HT1080 (cell line): ENCODE measurements at places on chromosomes 5 and 9. TPM values are rescaled to one million over a fixed set of nuclear protein-coding genes. Genes with fewer than 3 reads are reported as not detected.

DNA sequence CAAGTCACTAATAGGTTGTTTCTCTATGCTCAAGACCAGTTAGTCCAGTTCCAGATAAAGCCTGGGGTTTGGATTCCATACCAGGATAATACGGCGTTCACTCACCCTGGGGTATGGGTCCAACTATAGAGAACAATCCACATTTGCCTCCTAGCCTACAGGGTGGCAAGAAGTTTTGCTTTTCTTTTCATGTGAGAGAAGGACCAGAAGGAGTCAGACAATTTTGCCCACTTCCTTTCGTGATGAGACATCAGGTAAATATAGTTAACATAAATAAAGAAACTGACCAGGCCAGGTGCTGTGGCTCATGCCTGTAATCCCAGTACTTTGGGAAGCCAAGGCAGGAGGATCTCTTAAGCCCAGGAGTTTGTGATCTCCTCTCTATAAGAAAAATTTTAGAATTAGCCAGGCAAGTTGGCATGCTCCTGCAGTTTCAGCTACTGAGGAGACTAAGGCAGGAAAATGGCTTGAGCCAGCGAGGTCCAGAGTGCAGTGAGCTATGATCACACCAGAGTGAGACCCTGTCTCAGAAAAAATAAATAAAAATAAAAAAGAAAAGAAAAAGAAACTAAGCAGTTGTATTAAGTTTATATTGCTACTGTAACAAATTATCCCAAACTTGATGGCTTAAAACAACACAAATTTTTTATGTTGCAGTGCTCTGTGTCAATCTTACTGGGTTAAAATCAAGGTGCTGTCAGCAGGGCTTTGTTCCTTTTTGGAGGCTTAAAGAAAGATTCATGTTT is 7.5 kb upstream of the REEP5 start:
- peak; percentile 56 for DNase-seq

DNA sequence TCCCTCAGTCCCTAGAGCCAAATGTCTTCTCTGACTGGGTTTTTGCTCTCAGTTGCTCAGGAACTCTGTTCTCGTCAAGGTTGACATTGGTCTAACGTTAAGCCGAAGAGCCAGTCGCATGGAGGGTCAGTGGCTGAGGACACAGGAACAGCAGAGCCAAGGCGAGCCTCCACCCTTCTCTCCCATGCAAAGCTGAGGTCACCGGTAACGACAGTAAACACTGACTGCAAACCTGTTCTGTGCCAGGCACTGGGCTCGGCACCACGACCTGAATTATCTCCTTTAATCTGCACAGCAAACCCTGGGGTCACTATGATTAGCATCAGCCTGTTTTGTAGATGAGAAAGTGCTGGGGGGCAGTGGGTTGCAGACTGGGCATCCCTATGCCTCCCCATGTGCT is 171.0 kb downstream of the COL23A1 start:
- no peak for DNase-seq

Gene NOP16
- total RNA-seq: 88.6 and 94.4 TPM in 2 replicates

DNA sequence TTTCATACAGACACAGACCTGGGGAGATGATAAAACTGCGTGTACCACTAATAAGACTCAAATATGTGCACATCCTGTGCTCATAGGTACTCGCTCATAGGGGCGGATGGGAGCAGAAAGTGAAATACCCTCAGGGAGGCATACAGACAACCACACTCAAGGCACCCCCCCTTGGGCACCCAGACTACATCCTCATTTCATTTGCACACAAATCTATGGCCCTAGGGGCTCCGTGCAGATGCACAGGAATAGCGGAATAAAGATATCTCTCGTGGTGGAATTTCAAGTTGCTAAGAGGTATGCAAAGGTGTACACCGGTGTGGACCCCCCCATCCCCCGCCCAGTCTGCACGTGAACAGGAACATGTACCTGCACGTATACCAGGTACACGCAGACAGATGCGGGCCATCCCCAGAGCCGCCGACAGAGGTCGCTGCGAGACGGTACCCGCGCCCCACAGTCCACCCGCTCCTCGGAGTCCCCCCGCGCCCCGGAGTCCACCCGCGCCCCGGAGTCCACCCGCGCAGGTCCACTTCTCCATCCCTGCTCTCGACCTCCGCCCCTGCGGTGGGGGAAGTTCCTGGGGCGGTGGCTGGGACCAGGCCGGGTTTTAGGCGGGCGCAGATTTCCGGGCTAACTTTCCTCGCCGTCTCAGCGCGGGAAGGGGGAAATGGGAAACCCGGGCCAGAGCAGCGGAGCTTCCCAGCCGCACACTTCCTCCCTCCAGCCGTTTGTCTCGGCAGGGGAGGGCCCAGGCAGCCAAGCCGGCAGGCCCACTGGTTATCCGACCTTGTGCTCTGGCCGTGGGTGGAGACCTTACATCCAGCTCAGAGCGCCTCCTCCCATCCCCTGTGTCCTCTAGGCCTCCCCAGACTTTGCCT is 1.0 kb upstream of the IL12B start:
- no peak for DNase-seq

GRCh38 chr5:167269146-167269545 is 1022.3 kb upstream of the WWC1 start:
- no peak for DNase-seq

Gene PCSK1
- total RNA-seq: 0.07 and 0.43 TPM in 2 replicates

Gene C6
- total RNA-seq: not detected in 2 replicates

GRCh38 chr5:112385566-112385965 is 33.5 kb downstream of the EPB41L4A start:
- DNase-seq: no peak

- no peak for DNase-seq
Observed at GRCh38 chr5:95907067-95907705, 54.5 kb downstream of the ELL2 start.

- DNase-seq: peak; percentile 11
Observed at GRCh38 chr5:93305984-93306383, 275.0 kb downstream of the NR2F1-AS1 start.

DNA sequence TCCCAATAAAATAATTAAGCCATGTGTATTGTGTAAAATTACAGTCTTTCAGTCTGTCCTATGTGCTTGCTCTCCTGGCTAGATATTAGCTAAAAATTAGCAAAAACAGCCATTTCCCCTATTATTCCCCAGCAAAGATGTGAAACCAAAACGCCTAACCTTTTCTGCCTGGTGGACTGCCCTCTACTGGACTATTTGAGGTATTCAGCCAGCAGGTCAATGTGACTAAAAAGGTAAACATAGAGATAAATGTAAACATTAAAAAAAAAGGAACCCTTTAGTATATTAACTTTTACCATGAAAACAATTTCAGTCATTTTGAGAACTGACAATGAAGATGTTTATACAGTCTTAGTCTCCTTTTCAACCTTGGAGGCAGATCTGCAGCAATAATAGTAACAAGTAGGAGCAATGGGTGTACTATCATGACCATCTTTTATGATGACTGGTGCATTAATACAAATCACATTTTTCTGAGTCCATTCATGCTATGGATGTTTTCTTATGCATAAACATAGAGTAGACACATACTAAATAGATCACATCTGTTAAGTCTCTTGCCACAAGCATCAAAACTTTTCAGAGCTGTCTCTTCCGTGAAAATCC is 10.1 kb downstream of the ATG12 start:
- no peak for DNase-seq

DNA sequence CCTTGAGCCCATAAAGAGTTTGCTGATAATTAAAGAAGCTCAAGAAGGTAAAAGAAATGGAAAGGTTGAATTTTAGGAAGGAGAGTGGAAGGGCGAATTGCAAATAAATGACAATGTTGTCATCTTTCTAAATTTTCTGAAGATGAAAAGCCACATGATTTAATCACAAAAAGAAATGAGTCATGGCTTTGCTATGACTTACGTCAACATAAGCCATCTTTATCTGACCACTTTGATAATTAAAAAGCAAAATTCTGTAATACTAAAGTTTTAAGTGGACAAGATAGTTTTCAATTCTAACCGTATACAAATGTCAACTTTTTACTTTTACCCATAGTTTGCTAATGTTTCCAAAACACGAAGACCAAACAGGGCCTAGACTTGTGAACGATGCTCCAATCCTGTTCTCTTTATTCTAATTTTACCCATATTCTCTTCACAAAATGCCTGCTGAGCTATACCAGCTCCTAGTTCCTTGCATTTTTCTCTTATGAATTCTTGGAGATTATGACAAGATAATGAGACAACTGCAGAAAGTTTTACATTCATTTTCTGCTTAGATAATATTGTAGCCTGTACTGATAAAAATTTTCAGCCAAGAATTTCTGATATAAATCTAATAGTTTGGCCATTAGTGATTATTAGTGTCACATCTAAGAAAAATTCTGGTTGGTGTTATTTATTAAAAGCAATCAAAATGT is 21.8 kb upstream of the PRUNE2 start:
- DNase-seq: no peak

DNA sequence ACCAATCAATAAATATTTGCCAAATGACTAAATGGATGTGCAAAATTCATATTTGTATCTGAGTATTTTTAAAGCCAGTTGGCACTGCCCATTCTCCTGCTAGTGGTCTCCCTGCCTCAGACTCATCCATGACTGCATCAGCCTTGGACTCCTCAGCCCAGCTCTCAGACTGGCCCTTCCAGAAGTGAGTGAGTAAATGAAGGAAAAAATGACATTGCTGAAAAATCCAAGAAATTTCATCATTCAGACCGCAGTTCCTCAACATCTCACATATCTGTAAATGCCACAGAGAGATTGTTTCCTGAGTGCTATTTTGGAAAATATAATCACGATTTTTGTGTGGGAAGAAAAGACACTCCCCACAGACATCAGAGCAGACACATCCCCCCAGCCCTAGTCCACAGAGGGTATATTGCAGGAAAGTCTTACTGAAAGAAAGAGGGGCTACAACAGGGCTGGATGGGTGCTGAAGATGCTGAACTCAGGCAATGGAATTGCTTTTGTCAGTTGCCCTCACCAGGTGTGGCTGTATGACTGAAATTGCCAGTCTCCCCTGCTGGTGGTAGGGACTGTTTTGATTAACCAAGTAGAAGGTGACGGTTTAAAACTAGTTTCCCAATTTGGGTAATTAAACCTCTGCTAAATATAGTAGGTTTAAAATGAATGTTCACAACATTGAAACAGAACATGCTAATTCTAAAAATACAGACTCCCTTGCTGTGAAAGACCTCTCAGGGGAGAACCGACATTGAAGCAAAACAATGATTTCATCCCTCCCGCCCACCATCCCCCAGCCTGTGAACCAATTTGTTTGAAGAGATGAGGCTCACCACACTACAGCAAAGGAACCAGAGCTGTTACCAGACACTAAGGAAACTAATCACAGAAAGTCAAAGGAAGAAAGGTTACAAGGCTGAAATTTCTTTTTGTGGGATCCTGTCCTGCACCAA is 158.8 kb downstream of the DEPDC1B start:
- DNase-seq: no peak

- peak; percentile 85 for DNase-seq
Observed at GRCh38 chr5:43336159-43336558, 22.9 kb upstream of the HMGCS1 start.

GRCh38 chr5:17037751-17038150 is 101.7 kb upstream of the MYO10 start:
- DNase-seq: peak; percentile 65

DNA sequence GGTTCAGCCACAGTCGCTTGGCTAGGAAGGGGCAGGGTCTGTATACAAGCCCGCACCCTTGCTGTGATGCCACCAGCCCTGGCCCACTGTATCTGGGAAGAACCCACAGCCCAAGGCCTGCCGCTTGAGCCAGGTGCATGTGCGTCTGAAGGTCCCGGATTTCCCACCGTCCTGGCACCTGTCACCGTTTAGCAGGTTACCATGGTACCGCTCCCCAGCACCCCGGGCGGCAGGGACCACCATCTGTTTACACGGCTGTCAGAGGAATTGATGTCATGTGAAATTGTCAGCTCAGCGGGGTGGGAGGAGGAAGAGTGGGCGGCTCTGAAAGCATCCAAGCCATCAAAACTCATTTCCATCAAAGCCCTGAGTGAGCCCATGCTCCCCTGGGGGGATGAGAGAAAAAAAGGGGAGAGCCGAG is 92.7 kb downstream of the HRH2 start:
- no peak for DNase-seq

GRCh38 chr5:178839319-178839704 is 20.4 kb upstream of the ZNF354B start:
- no peak for DNase-seq

Gene NDST1
- 47.6 and 58.6 TPM in 2 replicates for total RNA-seq

DNA sequence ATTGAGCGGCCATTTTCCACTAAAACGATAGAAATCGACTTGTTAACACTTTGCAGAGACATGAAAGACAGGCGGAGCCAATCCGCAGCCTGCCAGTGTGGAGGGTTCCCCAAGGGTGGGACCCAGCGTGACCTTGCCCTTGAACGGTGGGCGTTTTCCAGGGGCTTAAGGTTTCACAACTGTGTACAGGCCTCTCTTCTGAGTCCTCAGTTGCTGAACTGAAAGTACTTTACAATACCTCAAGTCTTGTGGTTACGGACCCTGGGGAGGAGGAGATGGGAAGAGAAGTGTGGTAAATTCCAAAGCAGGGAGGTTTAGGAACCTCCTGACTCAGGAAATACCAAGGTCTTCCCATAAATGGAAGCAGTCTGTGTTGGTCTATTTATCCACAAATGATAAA is 68.2 kb upstream of the CKMT2 start:
- DNase-seq: peak; percentile 65

DNA sequence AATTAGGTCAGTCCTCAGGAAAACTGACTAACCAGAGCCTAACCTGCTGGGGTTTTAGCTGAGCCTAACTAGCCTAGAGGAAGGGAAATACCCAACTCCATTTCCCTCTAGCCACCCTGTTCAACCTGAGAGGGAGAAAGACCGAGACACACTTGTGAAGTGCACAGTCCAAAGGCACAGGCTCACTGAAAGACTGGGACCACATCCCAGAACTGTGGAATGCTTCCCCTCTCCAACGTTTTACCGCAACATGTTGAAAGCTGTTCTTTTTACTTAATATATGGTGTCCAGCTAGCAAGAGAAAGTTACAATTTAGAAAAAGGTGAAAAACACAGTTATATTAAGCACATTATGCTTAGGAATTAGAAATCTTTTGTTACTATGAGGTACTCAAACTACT is 76.8 kb upstream of the SIMC1 start:
- DNase-seq: no peak

Gene POLK
- 14.7 and 15.8 TPM in 2 replicates for total RNA-seq

- no peak for DNase-seq
Observed at GRCh38 chr5:121748686-121749085, 103.0 kb upstream of the FTMT start.

DNA sequence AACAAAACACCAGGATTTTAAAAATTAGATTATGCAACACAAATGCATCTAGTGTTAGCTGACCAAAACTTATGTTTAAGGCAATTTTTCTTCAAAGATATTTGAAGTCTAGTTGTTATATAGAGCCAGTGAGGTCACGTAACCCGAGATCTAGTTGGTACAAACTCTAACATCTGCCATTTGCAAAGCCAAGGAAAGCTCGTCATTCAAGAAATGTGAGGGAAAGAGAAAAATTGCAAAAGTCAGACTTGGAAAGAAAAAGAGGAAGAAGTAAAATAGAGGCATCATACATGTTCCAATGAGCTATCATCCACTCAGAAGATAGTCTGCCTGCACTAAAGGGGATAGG is 293.4 kb upstream of the PUM3 start:
- no peak for DNase-seq

- DNase-seq: peak; percentile 30
Observed at GRCh38 chr5:36644727-36645126, 38.3 kb downstream of the SLC1A3 start.

Gene ALDOB
- total RNA-seq: not detected in 2 replicates

- DNase-seq: no peak
Observed at GRCh38 chr9:111644195-111644772, 13.2 kb downstream of the DNAJC25 start.

Gene PCDHB7
- 0.05 TPM in 1 of 2 replicates, not detected in the other for total RNA-seq
